Cortex of kidney (tissue), 1 donor: ENCODE measurements at places on chromosomes 4 and X.

GRCh38 chr4:79360006-79360405, 34.1 kb upstream of the NAA11 start:
- DNase-seq: no peak

DNA sequence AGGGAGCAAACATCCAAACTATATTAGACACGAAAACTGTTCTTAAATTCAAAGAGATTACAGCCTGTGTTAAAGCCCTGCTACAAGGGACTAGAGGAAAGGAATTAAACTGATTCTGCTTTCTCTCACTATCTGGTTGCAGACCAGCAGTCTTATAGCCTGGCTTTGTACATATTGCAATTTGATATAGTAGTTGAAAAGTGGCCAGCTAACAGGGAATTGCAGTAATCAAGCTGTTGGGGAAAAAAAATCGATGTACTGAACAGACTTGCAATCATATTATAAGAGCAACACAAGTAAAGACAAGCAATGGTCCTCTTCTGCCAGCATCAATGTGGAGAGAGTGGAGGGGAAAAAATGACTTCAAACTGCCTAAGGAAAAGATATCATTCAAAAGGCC, 364.4 kb upstream of the EPHA5 start:
- DNase-seq: no peak

DNA sequence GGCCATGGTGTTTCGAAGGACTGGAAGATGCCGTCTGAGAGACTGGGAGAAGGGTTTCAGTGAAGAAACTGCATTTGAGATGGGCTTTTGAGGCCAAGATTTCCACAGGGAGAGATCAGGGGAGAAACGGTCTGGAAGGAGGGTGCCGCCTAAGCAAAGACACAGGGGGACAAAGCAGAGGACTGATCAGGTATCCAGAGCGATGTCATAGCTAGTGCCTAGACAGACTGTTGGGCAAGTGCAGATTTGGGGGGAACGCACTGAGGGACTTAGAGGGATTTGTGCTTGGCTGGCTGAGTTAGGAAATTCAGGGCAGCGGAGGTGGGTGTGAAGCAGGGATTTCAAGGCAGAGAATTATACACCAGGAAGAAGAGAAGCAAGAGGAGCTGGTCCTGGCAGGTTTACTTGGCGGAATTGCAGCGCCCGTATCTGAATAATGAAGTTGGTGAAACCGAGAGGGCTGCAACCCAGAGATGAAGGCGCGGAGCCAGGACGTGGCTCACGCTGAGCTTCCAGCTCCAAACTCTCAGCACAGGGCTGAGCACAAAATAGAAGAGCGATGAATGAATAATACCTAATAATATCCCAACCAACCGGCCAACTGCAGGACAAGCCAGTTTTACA, 106.9 kb downstream of the MAML3 start:
- DNase-seq: no peak

- DNase-seq: no peak
These were observed 500.2 kb downstream of the STIM2 start for GRCh38 chr4:27360790-27361267.

DNA sequence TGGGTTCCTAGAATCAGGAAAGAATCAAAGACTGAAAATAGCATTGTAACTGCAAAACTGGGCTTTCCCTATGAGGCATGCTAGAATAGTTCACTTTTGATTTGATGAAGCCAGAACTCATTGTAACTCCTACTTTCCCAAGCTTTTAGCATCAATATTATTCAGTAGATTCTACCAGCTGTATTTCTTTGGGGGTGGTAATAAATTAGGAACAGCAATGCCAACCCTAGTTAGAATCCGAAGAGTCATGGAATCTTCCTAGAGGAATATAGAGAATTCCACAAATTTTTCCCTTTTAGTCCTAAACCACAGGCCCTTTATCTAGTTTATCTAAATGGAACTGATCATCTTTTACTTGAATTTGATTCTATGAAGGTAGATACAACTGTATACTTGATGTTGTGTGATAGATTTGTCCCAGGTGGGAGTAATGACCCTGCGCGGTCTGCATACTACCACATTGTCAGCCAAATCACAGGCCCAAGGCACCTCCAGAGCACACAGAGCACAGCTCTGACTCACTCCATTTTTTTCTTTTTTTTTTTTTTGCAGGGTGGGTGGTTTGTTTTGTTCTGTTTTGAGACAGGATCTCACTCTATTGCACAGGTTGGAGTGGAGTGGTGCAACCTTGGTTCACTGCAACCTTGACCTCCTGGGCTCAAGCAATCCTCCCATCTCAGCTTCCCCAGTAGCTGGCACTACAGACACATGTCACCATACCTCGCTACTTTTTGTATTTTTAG, 66.6 kb downstream of the EDNRA start:
- no peak for DNase-seq

GRCh38 chrX:56802921-56803849, 74.1 kb downstream of the NBDY start:
- DNase-seq: no peak

DNA sequence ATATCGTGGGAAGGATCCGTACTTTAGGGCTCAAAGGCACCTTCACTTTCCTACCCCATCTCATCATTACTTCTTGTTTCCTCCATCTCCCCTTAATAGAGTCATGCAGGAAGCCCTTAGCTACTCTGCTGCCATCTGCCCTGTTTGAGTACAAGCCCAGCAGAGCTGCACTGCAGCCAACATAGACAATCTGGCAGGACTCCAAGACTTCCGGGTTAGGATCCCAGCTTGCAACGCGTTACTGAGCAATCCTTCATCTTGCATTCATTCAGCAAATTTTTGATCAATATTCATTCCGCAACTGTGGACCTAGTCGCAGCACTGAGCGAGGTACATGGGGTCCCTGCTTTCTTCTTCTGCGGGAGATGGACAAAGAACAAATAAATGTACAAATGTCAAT, 344.9 kb downstream of the BCOR start:
- no peak for DNase-seq

DNA sequence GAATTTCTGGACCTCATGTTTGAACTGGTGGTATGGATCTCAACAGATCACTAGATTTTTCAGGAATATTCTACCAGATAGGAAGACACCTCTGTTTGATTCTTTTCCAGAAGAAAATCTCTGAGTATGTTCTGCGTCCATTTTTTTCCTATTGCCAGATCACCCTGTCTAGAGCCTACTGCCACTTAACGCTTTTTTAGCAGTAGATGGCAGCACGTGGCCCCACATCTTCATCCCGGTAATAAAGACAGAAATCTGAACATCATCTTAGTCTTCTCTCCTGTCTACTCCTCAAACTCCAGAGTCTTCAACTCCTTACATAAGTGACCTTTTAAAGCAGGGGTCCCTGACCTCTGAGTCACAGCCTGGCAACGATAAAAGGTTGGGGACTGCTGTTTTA, 184.7 kb downstream of the TMA16 start:
- DNase-seq: no peak

- no peak for DNase-seq
These were observed 1365.2 kb downstream of the STIM2 start for GRCh38 chr4:28225689-28226353.

- DNase-seq: no peak
These were observed 11.5 kb downstream of the NDP start for GRCh38 chrX:43961699-43962098.

GRCh38 chr4:14018191-14018853, 390.8 kb upstream of the BOD1L1 start:
- DNase-seq: no peak

- no peak for DNase-seq
These were observed 1.5 kb upstream of the NDNF start for GRCh38 chr4:121073672-121074381.

- no peak for DNase-seq
These were observed 18.6 kb downstream of the PSAPL1 start for GRCh38 chr4:7415927-7416686.

- no peak for DNase-seq
These were observed 105.7 kb upstream of the PDLIM3 start for GRCh38 chr4:185640811-185641675.

GRCh38 chrX:129737916-129738315, 863 bp upstream of the XPNPEP2 start:
- no peak for DNase-seq

DNA sequence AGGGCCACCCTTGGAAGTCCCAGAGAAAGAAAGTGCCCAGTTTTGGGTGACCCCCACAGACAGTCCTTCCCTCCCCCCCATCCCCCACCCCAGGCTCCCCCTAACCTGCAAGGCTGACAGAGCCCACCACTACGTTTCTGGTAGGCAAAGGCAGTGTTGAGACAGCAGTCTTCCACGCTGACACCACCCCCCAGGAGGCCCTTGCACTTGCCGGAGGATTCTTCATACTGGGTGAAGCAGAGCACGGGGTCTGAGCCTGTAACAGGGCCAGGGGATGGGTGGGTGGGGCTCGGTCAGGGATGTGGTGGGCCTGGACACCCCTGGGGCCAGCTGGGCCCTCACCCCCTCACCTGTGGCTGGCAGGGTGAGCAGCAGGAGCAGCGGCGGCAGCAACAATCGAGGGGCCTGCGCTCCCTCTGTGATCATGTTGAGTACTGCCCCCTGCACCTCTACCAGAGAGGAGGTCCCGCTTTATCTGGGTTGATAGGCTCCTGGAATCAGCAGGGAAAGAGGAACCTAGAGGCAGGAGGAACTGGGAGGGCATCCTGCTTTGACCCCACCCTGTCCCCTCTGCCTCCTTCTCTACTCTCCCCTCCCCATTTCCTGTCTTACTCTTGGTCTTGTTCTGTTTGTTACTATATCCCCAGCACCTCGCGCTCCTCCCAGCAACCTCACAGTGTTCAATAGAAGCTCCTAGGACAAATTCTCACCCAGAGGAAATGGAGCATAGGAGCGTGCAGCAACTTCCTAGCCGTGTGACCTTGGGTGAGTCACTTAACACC, at the start of gene CFP:
TSS of gene CFP (minus strand) at position 512 of the 782 bp plus-strand sequence. CDS start at position 426, 86 bp downstream.
- DNase-seq: no peak
